ENCODE measurements at places on chromosomes 12 and 14.
A peak's percentile ranks its signal among the peaks of the same experiment; 100 is the strongest.

DNA sequence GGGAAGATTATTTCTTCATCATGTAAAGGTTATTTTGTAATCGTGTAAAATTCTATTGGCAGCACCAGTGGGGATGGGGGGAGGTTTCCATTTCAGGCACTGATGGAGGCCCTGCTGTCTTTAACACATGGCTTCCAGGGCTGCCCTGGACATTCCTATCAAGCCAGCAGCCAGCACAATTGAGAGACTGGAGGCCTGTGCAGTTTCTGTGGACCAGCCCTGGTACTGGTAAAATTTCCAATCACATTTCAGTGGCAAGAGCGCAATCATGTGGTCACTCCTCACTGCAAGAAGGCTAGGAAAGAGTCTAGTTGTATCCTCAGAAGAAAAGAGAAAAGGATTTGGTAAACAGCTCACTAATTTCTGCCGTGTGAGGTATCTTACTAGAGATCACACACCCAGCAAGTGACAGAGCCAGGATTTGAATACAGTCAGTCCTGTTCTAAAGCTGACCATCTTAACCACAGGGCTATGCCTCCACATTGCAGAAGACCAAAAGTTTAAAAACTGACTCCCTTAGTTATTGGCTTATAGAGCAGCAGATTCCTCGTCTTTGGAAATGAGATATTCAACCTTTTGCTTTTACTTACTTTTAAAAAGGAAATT lies 179.4 kb upstream of the ARHGAP5 start:
- DNase-seq = no peak

DNA sequence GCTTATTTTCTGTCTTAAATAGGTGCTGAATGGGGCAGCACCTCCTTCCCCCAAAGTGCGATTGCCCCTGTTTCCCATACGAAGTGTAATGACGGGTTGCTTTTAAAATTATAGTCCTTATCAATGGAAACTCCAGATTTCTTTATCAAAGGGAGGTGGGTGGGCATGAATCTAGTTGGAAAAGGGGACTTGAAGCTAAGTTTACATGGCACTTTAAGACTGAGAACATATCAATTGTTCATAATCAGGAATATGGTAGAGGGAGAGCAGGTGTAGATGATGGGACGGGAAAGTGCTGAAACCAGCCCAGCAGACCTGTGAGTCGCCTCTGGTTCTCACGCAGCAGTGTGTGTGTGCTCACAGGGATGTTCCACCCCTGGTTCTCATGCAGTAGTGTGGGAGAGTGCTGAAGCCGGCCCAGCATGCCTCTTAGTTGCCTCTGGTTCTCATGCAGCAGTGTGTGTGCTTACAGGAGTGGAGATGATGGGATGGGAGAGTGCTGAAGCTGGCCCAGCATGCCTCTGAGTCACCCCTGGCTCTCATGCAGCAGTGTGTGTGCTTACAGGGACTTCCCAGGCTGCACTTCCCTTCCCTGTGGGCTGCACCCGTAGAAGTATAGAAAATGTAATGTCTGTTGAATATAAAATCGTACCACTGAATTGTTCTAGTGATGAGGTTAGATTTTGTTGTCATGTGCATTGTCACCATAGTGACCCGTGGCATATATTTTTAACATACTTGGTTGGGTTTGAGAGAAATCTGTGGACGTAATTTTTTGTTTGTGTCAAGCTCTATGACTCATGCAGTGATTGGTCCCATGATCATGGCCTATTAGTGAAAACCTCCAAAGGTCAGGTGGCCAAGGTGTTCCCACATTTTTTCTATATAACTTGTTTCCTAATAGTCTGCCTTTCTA lies 51.6 kb downstream of the GPATCH2L start:
- DNase-seq = no peak

DNA sequence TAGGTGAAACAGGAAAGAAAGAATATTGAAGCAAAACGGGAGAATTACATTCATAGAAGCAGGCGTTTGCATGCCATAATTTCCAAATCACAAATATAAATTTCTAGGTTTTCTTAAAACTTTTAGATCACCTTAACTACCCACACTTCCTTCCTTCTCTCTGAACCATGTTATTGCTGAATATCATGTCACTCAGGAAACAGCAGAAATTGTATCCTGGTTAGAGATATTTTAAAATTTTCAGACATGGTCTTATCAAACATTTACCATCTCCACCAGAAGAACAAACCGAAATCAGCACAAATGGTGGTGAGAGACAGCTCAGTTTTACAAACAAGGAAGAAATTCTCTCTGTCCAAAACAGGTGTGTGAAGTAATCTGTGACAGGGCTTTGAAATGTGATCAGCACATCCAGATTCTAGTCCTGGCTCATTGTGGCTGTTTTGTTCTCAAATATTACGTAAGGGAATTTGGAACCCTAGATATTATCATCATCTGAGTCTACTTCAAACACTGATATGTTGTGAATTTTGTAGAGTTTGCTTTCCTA lies 16.3 kb downstream of the TESPA1 start:
- DNase-seq = no peak

DNA sequence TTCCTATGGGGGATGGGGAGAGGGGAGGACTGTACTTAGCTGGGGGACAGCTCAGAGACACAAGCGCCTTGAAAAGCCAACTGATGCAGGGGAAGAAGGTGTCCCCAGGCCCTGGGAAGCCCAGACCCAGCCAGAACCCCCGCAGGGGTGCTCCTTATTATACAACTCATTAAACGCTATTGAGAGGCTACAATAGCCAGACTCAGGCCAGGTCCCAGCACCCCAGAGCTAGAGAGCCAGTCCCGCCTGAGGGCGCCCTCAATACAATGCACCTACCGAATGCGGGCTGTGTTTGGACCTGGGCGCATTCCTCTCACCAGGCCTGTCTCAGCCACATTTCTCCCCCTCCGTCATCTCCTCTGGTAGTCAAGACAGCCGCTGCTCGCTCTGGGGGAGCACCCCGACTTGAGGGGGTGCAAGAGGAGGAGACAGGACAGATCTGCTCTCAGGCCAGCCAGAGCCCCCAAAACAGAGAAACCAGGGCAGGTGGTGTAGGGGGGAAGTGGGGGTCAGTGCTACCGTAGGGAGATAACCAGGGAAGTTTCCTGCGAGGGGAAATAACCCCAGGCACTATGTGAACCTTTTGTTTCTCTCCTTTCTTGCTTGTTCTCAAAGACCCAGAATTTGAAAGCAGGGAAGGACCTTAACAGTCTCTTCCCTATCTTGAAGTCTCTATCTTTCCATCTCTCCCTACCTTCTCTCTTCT lies 6.1 kb upstream of the ASIC1 start:
- DNase-seq = peak; percentile 54

DNA sequence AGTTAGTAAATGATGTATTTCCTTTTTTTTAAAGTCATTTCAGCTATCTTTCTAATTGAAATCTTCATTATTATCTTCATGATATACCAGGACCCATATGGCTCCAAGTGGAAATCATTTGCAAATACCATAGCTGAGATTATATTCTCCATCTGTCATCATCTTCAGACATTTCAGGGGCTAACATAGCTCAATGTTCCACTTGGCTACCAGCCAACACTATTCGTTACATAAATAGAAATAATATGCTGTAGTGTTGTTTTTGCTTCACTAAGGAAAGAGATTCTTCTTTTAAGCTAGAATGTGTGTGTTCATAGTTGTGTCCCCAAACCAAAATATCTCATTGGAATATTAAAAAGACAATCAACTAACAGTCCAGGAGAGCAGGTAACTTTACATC lies 225.1 kb downstream of the DIO2 start:
- DNase-seq = no peak

DNA sequence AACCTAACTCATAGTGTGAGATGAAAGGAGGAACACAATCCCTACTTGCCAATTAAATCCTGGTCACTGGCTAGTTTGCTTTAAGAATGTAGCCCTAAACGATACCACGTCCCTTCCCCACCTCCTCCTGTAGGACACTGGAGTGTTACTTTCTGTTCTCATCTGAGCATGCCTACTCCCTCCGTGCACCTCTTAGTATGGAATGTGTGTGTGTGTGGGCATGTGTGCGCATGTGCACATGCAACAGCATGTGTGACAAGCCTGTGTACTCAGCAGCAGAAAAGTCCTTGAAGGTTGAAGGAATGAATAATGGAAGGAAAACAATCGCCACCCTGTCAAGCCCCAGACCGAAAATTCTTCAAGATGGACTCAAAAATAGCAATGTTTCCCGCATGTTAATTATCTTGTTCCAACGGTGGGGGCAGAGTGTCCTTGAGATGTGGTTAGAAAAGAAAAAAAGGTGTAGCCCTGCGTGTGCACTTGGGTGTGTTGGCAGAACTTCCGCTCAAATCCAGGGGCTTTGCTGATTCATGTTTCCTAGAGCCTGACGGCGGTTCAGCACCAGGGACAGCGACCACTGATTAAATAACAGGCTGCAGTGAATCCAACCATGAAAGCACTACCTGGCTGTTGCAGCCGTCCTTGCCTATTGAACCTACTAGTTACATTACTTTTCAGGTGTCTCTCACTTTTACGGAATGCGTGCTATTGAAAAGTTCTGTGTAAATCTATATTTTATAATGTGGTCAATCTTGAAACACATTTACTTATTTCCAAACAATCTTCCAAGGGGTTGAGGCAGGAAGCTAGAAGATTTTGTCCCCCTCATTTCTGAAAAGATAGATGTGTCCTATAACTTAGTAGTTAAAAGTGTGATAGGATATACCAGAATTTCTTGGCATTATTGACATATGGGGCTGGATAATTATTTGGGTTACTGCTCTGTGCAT lies 79.8 kb downstream of the SRRM4 start:
- DNase-seq = peak; percentile 76

DNA sequence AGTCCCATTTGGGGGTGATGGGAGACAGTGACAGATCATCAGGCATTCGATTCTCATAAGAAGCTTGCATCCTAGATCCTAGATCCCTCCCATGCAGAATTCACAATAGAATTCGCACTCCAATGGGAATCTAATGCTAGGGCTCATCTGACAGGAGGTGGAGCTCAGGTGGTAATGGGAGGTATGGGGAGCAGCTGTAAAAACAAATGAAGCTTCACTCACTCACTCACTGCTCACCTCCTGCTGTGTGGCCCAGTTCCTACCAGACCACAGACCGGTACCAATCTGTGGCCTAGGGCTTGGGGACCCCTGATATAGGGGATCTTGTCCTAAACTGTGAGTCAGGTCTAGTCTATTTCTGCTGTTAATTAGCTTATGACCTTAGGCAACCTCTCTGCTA lies 40.1 kb upstream of the EPS8 start:
- DNase-seq = no peak

GRCh38 chr14:33184587-33184986 lies 245.9 kb downstream of the NPAS3 start:
- no peak for DNase-seq

- no peak for DNase-seq
These were observed 297.7 kb upstream of the CLEC14A start for GRCh38 chr14:38553586-38553985.

DNA sequence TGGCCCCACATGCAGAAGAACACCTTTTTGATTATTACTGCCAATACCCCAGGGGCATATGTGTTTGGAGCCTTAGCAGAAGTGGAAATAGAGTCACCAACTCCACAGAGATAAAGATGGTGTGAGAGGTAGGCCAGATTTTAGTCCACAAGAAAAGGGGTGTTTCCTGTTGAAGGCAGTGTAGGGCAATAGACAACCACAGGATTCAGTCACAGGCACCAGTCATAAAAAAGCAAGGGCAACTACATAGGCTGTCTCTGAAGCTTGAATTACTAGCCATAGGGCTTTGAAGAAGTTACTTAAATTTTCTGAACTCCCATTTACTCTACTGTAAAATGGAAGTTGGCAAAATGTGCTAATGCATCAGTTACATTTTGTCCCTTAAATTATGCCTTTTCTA lies 18.9 kb downstream of the ERP27 start:
- DNase-seq = no peak

DNA sequence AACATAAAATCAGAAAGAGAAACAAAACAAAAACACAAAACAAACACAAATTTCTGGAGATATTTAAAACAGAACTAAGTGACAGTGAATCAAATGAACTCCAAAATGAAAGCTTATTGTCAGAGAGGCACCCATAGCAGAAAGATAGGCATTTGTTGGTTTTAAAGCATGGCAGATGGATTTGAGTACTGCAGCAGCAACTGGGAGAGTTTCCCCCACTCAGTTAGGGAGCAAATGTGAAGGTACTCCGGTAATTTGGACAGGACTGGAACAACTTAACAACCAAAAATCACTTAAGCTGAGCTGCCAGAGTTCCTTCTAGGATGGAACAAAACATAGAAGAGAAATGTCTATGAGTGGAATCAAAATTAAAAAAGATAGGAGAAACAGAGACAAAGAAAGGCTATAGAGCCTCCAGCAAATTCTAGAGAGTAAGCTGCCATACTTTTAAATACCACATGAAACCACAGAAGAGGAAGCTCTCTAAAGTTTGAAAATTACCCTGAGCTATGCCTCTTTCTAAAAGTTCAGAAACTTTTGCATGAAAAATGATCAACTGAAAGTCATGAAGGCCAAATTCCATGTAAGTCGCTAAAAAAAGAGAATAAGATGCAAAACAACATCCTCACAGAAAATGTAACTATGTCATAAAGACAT lies 1248.3 kb upstream of the USP15 start:
- no peak for DNase-seq

DNA sequence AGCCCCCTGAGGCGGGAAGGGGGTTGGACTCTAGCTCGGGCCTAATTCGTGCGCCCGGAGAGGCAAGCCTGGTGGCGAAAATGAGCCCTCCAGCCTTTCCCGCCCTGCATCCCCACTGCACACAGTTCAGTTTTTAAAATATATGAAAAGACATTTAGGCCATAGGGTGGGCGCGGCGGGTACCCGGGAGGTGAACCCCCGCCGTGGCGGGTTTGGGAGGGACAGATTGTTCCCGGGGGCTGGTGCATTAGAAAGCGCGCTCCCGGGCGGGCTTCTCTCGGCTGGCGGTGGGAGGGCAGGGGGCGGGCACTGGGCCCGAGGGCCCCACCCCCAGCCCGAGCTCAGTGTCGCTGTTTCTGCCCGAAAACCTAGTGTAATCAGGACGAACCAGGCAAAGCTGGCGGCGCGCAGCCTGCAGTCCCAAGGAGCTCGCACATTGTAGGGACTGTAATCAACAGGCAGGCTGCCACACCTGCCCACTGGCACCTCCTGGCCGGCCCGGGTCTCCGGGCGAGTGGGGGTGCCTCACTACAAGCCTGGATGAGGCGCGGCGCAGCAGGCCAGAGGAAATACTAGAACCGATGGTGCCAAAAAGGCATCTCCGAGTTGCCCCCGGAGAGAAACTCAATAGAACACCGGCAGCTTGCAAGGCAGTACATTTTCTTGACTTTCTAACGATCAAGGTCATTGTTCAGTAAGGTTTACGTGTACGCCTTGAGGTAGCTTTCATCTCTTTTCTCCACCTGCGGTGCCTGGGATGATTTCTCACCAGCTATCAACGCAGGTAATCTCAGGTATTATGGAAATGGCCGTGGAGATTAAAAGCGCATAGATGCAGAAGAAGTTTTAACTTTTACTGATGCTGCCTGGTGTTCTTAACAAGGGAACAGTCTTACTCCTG lies 764 bp upstream of the SPTB start:
- peak; percentile 88 for DNase-seq

All from iPS-NIHi11 (cell line).